ENCODE measurements at places on chromosomes 16 and 17.

- DNase-seq, result no peak
Observed at GRCh38 chr16:19366391-19366790, 51.3 kb upstream of the TMC5 start.

- no peak for DNase-seq
Observed at GRCh38 chr17:57285701-57286100, 29.4 kb downstream of the MSI2 start.

DNA sequence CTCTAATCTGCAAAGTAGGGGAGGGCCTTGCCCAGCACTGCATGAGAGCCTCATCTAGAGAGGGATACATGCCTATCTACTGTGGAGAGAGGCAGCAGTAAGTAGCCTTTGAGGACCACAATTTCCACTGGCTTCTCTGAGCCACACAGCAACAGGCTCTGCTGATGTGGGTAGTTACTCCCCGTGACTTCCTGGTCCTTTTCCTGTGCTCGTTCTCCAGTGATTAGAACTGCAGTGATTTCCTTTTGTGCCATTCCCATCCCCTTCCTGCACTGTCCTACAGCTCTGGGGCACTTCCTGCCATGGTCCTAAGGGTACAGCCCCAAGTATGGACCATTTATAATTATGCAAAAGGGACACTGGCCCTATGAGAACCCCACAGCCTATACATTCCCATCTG is 3.0 kb downstream of the PLSCR3 start:
- DNase-seq, result no peak

- DNase-seq, result no peak
Observed at GRCh38 chr17:44623070-44623725, 33.1 kb upstream of the MEIOC start.

GRCh38 chr16:69424935-69425784 is 741 bp downstream of the CYB5B start:
- no peak for DNase-seq

- DNase-seq, result peak; percentile 14
Observed at GRCh38 chr17:43431714-43432523, 33.1 kb downstream of the ARL4D start.

Measured in NCI-H2081 treated with DMSO at 0.1 percent for 48 hours (cell line).